ENCODE measurements at places on chromosomes 6 and 20.

DNA sequence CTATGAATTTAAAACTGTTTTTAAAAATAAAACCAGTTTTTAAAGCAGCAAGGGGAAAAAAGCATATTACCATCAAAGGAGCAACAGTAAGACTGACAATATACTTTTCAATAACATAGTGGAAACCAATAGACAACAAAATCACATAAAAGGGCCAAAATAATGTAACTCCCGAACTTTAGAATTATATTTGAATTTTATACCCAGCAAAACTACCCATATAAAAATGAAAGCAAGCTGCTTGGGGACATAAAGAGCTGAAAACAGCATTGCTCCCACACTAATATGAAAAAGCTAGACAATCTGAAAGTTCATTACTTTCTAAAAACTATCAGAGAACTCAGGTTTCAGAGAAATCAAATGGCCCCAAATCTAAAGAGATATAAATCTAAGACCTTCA is 199.4 kb upstream of the ARID1B start:
- DNase-seq, result no peak

DNA sequence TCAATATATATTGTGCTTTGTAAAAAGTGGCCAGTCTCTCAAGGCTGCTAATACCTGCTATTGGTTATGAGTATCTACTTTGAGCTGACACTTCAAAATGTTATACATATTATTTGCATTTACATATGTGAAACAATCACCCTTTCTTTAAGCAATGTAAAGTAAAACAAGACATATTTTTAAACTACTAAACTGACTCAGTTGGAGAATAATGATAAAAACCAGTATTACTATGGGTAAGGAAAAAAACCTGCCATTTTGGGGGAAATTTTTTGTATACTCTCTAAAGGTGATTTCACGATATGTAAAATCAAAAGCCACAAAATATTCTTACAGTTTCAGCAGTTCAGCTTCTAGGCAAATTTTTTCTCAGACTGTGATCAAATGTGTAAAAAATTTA is 232.3 kb downstream of the PRL start:
- no peak for DNase-seq

DNA sequence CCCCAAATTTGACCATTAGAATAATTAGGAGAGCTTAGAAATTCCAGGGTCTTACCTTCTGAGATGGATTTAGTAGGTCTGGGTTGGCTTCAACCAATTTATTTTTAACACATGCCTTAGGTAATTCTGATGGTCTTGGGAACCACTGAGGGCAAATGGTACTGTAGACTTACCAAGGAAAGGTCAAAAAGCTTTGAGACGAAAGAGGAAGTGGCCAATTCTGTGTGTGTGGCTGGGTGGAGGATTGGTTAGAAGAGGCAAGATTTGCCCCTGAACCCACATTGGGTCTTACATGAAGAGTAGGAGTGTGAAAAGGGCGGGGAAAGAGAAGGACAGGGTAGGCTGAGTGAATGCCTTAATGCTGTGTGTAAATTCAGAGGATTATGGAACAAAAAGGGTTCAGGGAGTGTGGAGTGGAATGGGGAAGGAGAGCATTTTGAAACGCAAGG is 2.7 kb downstream of the ITCH start:
- DNase-seq, result no peak

DNA sequence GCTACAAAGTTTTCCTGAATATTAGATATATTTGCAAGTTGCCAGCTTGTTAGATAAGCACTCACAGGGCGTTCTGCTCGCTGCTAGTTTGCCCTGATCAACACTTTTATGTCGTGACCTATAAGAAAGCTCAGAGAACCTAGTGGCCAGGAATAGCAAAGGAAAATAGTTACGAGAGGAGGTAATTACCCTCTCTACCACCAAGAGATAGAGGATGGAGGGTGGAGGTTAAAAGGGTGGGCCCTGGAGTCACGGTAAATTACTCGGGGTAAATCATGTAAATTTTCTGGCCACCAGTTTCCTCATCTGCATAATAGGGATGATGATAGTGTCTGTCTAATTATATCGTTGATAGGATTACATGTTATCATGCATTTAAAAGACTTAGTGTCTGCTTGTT is 87.2 kb downstream of the JPH2 start:
- no peak for DNase-seq

DNA sequence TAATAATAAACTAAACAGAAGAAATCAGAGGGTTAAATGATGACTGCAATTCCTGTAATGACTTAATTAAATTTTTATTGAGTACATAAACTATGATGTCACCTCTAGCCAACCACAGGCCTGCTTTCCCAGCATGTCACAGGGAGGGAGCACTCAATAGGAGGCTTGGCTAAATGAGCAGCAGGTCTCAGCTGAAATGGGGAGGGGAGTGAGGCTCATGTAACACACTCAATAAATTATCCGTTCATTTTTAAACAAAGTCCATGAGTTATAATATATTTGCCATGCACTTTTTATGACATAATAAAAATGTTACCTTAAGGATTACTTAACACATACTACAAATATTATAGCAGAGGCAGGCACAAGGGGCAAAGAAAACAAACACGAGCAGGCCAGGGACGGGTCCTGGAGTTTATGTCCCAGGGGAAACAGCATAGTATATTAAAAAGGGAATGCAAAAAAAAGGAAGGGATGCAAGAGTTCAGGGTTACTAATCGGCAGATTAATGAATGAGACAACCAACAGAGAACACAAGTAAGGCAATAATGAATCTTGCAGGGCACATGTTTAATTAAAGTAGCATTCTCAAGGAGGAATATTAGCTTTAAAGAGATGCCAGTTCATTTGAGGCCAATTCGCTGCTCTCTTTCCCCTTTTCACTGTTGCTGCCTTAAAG is 27.1 kb upstream of the FAM83C start:
- DNase-seq, result no peak

DNA sequence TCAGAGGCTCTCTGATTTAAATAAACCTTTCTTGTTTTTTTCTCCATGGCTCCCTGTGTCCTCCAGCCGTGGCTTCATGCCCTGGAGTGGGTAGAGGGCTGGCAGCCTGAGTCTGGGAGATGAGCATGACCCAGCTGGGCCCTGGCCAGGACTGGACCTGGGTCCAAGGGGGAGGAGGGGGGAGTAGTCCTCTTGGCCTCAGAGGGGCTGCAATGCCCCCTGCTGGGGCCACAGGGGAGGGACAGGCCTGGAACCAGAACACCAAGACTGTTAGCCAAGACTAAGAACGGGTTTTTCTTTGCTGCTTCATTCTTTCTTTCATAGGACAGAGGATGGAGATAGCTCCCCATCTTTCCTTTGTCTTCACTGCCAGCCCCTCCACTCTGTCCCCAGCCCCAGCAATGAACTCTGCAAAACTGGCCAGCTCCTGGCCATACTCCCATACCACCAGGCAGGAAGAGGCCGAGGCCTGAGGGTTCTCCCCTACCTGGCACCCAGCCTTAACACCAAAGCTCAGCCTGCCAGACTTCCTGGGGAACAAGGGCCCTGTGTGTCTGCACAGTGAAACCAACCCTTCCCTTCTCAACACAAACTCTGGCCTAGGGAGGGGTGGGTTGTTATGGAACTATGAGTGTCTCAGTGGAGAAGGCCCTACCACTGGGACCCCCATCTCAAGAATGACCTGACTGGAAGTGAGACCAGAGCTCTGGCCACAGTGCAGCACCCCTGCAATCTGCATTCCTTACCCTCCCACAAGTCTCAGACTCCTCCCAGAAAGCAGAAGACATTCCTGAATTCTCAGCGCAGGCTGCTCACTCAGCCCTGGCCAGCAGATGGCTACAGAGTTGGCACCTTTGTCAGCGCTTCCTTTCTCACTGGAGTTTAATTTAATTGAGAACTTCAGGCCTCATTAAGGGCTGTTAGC is 11.0 kb downstream of the SLC29A1 start:
- peak; percentile 84 for DNase-seq

DNA sequence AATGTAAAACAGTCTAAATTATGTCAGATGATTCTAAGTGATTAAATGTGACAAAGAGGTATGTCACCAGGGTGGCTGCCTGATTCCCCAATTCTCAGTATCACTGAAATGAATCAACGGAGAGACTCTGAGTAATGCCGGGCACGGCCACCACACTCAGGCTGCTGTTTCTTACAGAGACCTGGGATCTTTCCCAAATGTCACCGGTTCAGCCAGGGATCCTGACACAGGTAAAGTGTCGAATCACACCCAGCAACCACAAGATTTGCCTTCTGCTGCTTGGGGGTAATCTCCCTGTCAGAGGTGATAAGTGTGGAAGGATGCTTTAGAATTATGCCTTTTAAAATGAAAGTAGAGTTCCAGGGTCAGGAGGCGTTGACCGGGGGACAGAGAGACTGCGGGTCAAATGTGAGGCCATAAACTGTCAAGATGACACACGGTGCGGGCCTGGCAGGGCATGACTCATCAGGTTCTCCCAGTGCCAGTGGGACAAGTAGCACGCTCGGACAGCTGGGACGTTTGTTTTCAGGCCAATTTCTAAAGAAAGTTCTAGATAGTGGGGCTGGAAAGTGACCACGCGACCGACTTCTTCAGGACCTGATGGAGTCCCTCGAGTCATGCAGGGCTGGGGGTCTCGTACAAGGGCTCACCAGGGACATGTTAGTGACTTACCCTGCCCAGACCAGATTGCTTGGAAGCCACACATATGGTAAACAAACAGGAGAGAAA is 48.9 kb downstream of the PRDM1 start:
- DNase-seq, result peak; percentile 86

DNA sequence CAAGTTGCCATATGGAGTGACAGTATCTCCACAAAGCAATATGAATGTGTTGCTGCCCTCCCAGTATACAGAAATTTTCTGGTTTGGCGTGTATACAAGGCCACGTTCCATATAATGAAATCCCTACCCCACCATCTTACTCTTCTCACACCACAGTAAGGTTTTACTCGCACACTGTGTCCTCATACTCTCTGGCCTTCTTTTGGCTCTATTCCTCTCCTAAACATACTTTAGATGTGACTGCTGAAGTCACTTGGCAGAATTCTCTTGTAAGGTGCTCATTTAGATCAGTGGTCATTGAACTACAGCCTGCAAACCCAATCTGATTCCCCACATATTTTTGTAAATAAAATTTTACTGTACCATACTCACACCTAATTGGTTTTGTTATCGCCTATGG is 123.2 kb downstream of the RFPL4B start:
- DNase-seq, result no peak

GRCh38 chr6:117601811-117602150 is 530 bp downstream of the GOPC start:
- DNase-seq, result no peak

DNA sequence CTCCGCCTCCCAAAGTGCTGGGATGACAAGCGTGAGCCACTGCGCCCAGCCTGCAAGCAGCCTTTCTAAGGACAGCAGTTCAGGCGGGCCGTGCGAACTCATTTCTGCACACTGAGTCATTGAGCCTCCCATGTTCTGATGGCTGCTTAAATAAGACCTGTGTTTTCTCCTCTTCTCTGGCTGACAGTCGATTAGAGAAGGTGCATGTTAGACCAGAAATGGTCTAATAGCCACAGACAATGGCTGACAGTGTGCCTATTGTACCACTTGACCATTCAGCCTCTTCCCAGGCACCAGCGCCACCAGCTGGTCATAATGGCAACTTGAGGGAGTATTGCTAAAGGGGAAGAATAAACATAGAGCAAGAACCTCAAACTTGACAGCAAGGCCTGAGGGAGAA is 6.2 kb downstream of the CST11 start:
- no peak for DNase-seq

DNA sequence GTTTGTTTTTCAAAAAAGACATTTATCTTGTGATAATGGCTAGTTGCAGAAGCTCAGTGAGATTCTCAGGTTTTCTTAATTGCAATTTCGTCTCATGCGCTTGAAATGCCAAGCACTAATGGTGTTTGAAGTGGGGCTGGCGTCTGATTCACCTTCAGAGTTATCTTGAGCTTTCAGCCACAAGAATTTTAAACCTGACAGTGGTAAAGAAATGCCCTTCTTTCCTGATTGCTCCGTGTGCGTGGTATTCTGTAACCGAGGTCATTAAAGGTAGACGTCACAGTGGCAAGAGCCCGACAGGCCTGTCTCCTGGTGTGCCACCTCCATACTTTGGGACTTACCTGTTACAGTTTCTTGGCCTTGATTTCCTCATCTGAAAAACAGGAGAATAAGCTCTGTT is 126.5 kb upstream of the QKI start:
- DNase-seq, result no peak

DNA sequence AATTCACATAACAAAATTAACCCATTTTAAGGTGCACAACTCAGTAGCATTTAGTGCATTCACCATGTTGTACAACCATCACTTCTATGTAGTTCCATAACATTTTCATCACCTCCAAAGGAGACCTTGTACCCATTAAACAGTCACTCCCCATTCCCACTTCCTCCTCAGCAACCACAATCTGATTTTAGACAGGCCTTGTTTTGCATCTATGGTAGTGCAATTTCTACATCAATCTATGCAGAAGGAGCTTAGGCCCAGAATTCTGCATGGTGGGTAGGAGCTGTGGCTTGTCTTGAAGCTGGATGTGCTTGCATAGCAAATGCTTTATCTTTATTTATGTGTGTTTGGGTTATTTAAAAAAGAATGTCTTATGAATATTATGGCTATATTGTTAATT is 13.5 kb upstream of the HLA-DQA1 start:
- DNase-seq, result no peak

GRCh38 chr6:31721351-31722020 is at the start of gene LY6G6C:
LY6G6C (minus strand) TSS chr6:31721746; CDS start chr6:31721679, 67 bp downstream.
- DNase-seq, result no peak

GRCh38 chr20:37907330-37907676 is 4.4 kb downstream of the VSTM2L start:
- DNase-seq, result no peak

- no peak for DNase-seq
These were observed 177.8 kb downstream of the LY86 start for GRCh38 chr6:6766230-6766905.

- no peak for DNase-seq
These were observed 36.4 kb downstream of the TGM2 start for GRCh38 chr20:38128691-38129090.

DNA sequence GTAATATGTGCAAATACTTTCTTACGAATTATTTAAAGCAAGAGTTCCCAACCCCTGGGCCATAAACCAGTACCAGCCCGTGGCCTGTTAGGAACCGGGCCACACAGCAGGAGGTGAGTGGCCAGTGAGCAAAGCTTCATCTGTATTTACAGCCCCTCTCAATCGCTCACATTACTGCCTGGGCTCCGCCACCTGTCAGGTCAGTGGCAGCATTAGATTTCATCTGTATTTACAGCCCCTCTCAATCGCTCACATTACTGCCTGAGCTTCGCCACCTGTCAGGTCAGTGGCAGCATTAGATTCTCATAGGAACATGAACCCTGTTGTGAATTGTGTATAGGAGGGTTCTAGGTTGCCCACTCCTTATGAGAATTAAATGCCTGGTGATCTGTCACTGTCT is 142.0 kb downstream of the RNASET2 start:
- no peak for DNase-seq
